Activated T-helper 2 cell treated with anti-CD3 and anti-CD28 coated beads, Interferon-gamma antibody, Interleukin-2, Interleukin-4, amounts not matched to agents 10 μg/mL and 5 μg/mL and 100 μg/mL, durations not matched to agents 14 hours and 24 hours and 36 hours (primary cell): ENCODE measurements at places on chromosomes 7 and 10. TPM values are rescaled to one million over a fixed set of nuclear protein-coding genes. Genes with fewer than 3 reads are reported as not detected.

Gene CALHM1
- total RNA-seq: 0.09 TPM in 1 of 2 replicates, not detected in the other

Gene ZNF727
- total RNA-seq: 0.11 and 0.18 TPM in 2 replicates

Gene PON1
- not detected in 2 replicates for total RNA-seq

Gene MUC3A
- 0.11 TPM in 1 of 2 replicates, not detected in the other for total RNA-seq

Gene SEMA3A
- 0.25 TPM in 2 replicates for total RNA-seq

Gene CDK13
- total RNA-seq: 45.5 and 47.4 TPM in 2 replicates

Gene BLNK
- not detected in 2 replicates for total RNA-seq

Gene BICC1
- total RNA-seq: 0.11 and 0.21 TPM in 2 replicates

Gene ASB10
- total RNA-seq: not detected in 2 replicates

Gene SPDYE1
- total RNA-seq: not detected in 2 replicates

Gene SLC26A5
- total RNA-seq: 0.07 TPM in 1 of 2 replicates, not detected in the other

GRCh38 chr10:87750001-87750671 is 67.9 kb downstream of the ATAD1 start:
- DNase-seq: no peak

GRCh38 chr7:40977533-40977932 is 725.4 kb downstream of the INHBA start:
- DNase-seq: no peak

- DNase-seq: no peak
Observed at GRCh38 chr10:77244746-77245145, 392.9 kb downstream of the KCNMA1 start.

DNA sequence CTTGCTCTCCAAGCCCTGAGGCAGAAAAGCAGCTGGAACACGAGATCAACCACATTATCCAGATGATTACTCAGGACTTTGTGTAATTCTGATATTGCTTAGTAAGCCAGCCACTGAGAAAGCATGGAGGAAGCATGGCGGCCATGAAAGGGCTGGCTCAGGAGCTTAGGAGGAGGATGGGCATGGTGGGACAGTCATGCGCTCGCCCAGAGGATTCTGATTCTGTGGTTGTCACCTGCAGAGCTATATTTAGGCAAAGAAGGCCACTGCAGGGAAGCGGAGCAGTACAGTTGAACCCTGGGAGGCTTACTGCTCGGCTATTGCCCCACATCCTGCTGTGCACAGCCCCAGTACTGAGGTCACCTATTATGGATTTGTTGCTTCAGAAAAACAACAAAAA is 128.8 kb upstream of the DNAJB12 start:
- DNase-seq: no peak

- DNase-seq: no peak
Observed at GRCh38 chr7:28433699-28434219, 21.4 kb downstream of the CREB5 start.

GRCh38 chr10:29522918-29523317 is 111.9 kb downstream of the SVIL start:
- no peak for DNase-seq

DNA sequence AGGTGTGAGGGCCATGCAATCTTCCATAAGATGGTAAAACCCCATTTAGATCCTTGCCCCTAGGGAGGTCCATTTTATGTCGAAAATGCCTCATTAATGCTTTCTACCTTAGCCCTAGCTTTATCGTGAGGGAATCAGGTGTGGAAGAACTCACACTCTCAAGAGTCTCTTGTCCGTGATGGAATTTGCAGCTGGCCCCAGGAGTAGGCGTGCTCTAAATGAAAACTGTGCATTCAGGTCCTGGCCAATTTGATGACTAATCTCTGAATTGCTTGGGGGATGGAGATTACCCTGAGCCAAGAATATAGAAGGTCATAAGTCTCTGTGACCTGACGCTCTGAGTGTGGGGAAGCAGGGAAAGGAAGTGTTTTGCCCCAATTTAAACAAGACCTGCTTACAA is 6.6 kb downstream of the C10orf90 start:
- DNase-seq: no peak

GRCh38 chr10:1733720-1734119 is 3.6 kb downstream of the ADARB2 start:
- DNase-seq: no peak

- DNase-seq: no peak
Observed at GRCh38 chr7:43044511-43044910, 67.9 kb upstream of the HECW1 start.

GRCh38 chr7:2517026-2517425 is 2.5 kb upstream of the LFNG start:
- DNase-seq: no peak

GRCh38 chr7:128920913-128921582 is 10.5 kb upstream of the KCP start:
- no peak for DNase-seq

DNA sequence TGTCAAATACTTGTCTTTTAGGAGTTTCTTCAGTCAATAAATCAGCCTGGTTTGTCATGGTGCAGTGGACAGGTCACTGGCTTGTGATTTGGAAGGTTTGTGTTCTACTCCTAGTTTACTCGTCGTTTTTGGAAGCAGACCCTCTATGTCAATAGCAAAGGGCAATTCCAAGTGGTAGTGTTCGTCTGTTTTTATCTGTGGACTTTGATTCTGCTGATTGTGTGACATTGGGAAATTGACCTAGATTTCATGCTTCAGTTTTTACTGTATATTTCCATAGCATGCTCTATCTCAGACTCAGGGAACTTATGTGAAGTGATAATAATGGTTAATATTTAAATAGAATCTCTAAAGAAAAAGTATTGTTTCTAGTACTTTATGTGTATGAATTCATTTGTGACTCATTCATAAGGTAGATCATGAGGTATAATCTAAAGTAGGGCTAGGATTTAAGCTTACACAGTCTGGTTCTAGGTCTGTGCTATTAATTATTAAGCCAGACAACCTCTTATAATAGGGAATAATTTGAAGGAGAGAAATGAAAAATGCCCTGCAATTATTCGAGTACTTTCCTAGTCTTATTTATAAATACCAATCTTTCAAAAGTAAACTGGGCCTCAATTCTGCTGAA is 198.1 kb downstream of the REEP3 start:
- no peak for DNase-seq

- DNase-seq: no peak
Observed at GRCh38 chr7:132806834-132807233, 230.6 kb upstream of the PLXNA4 start.

DNA sequence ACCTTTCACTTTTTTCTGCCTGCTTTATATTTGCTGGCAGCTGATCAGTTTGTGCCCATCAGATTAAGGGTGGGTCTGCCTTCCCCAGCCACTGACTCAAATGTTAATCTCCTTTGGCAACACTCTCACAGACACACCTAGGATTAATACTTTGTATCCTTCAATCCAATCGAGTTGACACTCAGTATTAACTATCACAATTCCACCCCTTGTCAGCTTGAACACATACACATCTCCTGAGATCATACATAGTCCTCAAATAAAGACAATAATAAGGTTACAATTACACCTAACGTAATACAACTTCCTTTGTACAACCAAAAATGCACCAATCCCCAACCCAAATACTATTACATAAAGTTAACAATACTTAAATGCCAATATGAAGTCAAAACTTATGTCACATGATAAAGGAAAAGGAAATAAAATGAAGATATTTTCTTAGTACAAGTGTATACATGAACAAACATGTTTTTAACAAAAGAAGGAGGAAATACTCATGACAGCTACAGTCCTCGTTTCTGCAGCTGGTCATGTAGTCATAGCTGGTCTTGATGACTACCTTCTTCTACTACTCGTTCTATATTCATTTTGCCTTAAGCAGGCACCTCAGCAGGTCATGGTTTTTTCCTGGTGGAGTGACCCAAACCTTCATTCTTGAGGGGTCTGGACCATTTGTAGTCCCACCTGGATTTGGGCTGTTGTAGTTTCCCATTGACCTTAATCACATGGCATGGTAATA is 96.7 kb upstream of the CABCOCO1 start:
- DNase-seq: no peak

GRCh38 chr10:114489521-114490310 is 85.4 kb upstream of the AFAP1L2 start:
- DNase-seq: no peak

DNA sequence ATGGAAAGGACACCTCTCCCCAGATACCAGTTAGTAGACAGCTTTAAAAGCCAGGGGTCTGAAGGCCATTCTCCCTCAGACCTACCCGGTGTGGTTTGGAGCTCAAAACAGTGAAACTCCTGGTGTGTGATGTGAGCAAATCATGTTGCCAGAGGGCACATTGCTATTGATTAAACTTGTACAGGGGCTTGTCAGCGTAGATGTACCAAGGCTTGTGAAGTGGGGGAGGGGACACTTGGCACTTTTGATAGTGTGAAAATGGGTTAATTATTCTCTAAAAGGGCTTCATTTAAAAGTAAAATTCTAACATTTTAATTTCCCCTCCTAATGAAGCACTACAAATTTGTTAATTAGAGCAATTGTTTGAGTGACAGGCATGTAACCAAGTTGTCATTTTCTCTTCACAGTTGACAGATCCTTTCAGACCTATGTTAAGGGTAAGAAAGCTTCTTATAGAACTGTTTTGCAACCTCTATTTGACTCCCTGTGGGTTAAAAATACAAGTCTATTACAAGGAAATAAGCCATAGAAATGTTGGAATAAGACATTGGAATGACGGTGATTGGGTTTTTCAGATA is 356.9 kb upstream of the GALNT17 start:
- DNase-seq: no peak

GRCh38 chr7:70271617-70272081 is 673.4 kb downstream of the AUTS2 start:
- no peak for DNase-seq

DNA sequence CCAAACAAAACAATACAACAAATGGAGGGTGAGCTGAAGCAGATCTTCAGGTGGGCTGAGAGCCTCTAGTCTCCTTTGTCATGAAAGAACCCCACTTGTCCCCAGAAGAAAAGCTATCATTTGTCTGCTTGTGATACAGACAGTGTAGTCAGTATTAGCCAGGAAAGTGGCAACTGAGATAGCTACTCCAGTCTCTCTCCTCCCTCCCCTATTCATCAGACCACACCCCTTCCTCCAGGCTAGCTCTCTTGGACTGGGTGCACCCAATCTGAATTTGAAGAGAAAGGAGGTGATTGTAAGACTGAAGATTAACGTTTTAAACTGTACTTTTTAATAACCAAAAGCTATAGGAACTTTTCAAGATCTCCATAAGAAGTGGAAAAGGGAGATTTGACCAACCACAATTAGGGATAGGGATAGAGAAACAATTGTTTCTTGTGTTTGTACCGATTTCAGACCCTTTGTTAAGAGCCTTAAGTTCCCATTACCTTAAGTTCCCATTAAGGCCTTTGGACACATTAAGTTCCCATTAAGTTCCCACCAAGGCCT is 14.1 kb downstream of the BMPR1A start:
- no peak for DNase-seq

DNA sequence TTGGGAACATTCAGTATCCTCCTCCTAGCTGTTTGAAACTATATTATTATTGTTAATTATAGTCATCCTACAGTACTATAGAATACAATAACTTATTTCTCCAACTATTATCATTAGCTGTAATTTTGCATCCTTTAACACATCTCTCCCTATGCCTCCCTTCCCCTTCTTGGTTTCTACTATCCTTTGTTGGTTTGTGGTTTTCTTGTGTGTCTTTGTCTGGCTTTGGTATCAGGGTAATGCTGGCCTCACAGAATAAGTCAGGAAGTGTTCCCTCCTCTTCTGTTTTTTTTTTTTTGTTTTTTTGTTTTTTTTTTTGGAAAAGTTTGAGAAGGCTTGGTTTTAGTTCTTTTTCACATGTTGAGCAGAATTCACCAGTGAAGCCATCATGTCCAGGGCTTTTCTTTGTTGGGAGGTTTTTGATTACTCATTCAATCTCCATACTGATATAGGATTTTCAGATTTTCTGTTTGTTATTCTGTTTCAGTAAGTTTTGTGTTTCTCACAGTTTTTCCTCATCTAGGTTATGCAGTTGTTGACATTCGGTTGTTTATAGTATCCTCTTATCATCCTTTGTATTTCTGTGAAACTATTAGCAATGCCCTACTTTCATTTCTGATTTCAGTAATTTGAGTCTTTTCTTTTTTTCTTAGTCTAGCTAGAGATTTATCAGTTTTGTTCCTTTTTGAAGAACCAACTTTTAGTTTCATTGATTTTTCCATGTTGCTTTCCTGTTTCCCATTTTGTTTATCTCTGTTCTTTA is 21.6 kb downstream of the C1GALT1 start:
- no peak for DNase-seq

GRCh38 chr10:63576501-63576900 is 55.3 kb downstream of the REEP3 start:
- DNase-seq: no peak

GRCh38 chr10:128489324-128490247 is 363.4 kb upstream of the MKI67 start:
- no peak for DNase-seq

- no peak for DNase-seq
Observed at GRCh38 chr7:64867863-64868440, 35.1 kb upstream of the ZNF273 start.

- no peak for DNase-seq
Observed at GRCh38 chr7:118158766-118159165, 25.2 kb upstream of the LSM8 start.

GRCh38 chr7:4774658-4775249 is 669 bp upstream of the AP5Z1 start:
- DNase-seq: no peak

DNA sequence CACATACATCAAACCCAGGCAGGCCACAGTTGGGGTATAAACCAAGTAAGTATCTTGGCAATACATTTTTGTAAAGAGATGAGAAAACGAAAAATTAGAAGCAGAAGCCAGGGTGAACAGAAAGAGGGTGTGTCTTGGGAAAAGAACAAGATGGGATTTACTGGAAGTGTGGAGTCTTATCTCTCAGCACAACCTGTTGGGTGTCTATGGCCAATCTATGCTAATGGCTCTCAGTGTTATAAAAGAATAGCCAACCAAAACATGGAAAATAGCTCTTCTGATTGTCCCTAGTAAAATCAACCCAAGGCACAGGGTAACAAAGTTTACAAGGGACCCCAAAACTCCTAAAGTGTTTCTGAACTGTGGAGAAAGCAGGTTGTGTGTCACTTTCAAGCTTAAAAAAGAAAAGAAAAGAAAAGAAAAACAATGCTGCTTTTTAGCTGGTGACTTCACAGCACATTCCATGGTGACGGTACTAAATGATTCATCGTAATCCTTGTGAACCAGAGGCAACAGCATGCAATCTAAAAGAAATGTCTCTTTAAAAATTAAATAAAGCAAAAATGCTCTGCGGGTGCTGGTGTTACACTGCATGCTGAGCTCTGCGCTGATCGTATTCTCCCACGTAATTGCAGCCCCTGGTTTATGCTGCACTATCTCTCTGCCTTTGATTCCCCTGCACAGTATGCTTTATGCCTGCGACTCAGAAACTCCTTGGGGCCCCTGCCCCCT is 100.8 kb downstream of the C10orf90 start:
- no peak for DNase-seq

DNA sequence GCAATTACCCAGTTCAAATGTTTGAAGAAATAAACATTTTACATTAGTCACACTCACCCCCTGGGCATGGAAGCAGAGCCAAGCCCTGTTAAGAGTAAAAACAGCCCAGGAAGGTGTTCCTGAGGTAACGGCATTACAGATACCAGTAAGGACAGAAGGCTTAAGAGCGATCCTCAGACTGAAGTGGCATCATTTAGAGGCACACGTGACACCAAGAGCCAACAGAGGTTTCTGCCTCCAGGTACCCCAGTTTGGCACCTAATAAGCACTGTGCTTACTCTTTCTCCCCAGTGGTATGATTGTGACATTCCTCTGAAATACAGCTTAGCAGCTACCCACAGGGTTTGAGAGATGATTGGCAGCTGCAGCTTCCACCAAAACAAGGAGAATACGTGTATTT is 17.2 kb downstream of the MMS19 start:
- no peak for DNase-seq

GRCh38 chr7:37352251-37352880 is 96.3 kb downstream of the ELMO1 start:
- DNase-seq: no peak
